ENCODE measurements at places on chromosomes 16 and 17. TPM values are rescaled to one million over a fixed set of nuclear protein-coding genes. Genes with fewer than 3 reads are reported as not detected.

- no peak for DNase-seq
These were observed 113.5 kb downstream of the CBLN1 start for GRCh38 chr16:49168126-49168525.

GRCh38 chr16:12410837-12411490, 392.7 kb downstream of the CPPED1 start:
- DNase-seq = no peak

DNA sequence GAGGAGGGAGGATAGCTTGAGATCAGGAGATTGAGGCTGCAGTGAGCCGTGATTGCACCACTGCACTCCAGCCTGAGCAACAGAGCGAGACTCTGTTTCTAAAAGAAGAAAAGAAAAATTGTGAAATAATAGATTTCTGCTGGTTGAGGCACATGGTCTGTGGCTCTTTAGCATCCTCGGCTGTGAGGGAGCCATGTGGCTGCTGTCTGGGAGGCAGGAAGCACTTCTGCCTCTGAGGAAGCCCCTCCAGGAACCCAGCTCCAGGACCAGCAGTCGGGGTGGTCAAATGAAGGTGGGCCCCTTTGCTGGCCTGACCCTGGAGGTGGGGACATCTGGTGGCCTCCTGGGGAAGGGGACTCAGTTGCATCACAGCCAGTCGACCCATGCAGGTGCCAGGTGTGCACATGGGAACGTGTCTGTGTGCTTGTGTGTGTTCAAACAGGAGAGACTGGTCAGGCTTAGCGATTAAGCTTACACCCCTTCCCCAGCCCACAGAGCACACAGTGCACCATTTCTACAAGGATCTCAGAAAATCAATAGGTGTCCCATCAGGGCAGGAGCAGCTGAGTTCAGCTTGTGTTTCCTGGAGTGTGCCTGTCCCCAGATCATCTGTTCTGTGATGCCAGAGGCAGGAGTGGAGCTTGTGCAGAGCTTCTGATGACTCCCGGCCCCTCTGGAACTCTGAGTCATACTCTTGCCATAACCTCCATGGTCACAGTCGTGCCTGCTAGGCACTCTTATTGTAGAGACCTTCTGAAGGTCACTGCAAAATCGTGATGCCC, 24.3 kb upstream of the MGAT5B start:
- DNase-seq = no peak

- no peak for DNase-seq
These were observed 603.0 kb upstream of the CDH8 start for GRCh38 chr16:62638964-62639870.

- no peak for DNase-seq
These were observed 76.0 kb downstream of the CHD9NB start for GRCh38 chr16:52976539-52977167.

GRCh38 chr17:68790492-68790891, 164.7 kb downstream of the ABCA8 start:
- DNase-seq = no peak

GRCh38 chr17:49546546-49547535, 28.8 kb upstream of the NXPH3 start:
- DNase-seq = no peak

DNA sequence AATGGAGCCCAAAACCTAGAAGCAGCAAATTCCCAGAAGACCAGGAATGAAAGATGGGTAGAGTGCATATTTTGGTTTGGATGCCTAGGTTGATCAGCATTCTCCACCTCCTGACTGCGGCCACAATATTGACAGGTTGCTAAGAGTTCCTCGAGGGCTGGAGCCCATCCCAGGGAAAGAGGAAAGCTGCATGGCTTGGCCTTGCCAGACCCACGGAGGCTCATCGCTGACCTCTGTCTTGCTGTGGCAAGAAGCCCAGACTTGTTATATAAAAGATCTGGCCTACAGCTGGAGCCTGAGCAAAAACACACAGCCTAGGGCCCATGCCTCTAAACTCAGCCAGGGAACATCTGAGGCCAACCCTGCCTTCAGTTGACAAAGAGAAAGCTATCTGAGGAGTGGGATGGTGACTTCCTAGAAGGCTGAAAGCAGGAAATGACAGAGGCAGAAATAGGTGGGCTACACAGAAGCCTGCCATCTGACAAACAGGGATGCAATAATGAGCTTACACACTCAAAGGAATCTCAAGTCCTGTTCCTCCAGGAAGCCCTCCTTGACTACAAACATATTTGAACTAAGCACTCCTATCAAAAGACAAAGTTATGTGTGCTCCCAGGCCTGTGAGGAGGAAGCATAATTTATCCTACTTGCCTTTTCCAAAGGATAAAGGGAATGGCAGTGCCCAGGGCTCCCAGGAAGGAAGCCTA, 22.5 kb upstream of the SLC35B1 start:
- DNase-seq = peak; percentile 95

DNA sequence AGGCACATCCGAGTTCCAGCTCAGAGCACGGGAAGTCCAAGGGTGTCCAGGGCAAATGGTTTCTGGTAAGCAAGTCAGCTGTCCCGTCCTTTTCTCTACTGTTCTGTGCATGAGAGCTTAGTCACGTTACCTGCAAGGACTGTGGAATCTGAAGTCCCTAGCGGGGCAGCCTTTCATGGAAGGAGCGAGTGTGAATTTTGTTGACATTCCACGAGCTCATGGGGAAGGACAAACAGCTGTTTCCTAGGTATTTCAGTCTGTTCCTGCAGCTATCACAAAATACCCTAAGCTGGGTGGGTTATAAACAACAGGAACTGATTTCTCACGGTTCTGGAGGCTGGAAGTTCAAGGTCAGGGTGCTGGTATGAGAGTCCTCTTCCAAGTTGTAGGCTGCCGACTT, 109.2 kb downstream of the SDR42E1 start:
- peak; percentile 25 for DNase-seq

- DNase-seq = no peak
These were observed 55.6 kb downstream of the IKZF3 start for GRCh38 chr17:39808409-39808997.

DNA sequence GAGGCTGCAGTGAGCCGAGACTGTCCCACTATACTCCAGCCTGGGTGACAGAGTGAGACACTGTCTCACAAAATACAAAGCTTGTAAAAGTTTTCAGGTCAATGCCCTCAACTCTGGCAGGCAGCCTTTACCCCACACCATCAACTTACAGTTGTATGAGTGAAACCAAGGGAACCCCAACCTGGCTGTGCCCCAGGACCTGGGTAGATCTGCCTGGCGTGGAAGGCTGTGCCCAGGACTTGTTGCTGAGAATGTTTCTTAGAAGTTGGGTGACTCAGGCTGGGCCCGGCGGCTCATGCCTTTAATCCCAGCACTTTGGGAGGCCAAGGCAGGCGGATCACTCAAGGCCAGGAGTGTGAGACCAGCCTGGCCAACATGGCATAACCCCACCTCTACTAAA, 7.8 kb downstream of the CES3 start:
- no peak for DNase-seq

GRCh38 chr17:2230877-2231276, 72.7 kb downstream of the SMG6 start:
- DNase-seq = no peak

DNA sequence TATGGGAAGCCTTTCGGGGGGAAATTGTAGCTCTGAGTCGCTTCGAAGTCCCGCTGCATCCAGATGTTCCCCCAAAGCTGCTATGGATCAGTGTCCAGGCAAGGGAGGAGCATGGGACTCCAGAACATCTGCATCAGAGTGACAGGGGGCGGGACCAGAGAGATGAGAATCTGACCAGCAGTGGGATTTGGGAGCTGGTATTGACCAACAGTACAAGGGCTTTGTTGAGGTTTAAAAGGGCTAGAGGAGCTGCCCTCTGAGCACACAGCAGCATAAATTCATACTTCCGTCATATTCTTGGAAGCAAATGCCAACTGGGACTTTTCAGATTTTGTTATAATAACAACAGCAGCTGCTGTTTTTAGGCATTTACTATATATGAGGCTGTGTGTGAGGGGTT, 10.6 kb downstream of the RBFOX1 start:
- DNase-seq = no peak

- no peak for DNase-seq
These were observed 43.8 kb downstream of the VAC14 start for GRCh38 chr16:70757183-70757582.

DNA sequence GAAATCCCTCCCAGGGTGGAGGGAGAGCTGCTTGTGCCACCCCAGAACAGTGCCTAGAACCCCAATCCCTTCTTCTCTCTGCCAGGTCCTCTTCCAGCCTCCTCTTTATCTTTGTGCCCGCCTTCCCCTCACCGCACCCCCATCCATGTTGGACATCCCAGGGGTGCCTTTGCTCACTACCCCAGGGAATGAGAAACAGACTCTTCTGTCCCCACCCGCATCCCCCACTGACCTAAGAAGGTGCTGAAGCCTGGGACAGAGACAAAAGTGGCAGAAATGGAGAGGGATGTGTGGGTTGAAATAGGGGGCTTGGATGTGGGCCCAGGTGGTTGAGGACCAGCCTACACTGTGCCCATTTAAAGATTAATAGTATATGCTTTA, 17.0 kb downstream of the ALOX15B start:
- DNase-seq = no peak

DNA sequence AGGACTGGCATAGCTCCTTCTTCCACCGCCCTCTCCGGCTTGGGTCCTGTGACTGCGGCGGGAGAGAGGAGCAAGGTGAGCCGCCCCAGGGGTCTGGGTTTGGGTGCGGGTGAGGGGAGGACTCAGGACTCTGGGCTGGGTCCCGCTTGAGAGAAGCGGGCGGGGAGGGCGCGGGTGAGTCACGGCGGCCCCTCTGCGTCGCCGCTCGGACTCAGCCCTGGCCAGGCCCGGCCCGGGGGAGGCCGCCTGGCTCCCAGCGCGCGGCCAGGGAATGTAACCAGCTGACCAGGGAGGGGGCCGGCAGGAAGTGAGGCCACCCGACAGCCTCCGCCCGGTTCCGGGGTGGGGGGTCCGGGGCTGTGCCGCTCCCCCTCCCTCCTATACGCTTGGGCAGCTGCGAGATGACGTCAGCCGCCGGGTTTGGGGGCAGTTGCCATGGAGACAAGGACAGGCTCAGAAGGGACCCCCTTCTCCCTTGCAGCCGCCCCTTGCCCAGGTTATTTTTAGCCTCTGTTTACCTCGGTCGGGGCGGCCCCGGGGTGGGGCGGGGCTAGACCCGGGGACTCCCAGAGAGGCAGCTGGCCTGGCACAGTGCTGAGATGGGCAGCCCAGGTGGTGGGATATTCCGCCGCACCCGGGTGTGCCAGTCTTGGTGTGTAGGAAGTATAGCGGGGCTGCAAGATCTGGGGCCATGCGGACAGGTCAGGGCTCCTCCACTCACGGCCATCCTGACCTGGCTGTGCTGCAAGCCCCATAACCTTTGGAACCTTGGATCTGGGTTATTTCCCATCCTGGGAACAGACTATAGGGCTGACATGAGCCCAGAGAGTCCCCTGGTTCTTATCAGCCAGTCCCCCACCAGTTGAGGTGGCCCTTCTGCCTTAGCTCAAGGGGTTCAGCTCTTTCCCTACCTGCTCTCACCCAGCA, 1.6 kb downstream of the RIPOR1 start:
- peak; percentile 95 for DNase-seq

GRCh38 chr17:80874866-80875445, 116.7 kb upstream of the CHMP6 start:
- DNase-seq = no peak

GRCh38 chr17:75813081-75814020, 28.7 kb downstream of the UNK start:
- DNase-seq = peak; percentile 82

- DNase-seq = no peak
These were observed 85.1 kb downstream of the KANSL1 start for GRCh38 chr17:46108120-46108519.

DNA sequence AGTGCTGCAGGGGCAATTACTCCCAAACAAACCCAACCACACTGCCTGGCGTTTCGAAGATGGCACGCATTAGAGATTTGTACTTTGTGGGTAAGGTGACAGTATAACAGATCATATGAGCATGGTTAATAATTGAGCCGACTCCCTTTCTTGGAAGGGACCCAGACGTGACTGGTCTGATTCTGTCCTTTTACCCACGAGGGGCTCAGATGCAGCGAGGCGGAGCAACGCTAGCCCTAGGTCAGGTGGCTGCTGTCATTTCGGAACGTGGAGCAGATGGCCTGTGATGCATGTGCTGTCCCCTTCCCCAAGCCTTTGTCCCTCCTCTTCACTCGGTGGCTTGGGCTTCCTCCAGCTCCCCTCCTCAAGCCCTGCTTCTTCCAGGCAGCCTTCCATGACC, 84.2 kb downstream of the SNX29 start:
- peak; percentile 74 for DNase-seq

DNA sequence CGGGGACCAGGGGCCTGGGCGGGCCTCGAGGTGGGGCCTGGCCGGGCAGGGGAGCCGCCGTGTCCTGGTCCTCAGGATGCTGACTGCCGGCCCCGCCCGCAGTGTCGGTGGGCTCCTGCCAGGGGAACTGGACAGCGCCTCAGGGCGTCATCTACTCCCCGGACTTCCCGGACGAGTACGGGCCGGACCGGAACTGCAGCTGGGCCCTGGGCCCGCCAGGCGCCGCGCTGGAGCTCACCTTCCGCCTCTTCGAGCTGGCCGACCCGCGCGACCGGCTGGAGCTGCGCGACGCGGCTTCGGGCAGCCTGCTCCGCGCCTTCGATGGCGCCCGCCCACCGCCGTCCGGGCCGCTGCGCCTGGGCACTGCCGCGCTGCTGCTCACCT, 2.3 kb upstream of the PAQR4 start:
- DNase-seq = no peak

DNA sequence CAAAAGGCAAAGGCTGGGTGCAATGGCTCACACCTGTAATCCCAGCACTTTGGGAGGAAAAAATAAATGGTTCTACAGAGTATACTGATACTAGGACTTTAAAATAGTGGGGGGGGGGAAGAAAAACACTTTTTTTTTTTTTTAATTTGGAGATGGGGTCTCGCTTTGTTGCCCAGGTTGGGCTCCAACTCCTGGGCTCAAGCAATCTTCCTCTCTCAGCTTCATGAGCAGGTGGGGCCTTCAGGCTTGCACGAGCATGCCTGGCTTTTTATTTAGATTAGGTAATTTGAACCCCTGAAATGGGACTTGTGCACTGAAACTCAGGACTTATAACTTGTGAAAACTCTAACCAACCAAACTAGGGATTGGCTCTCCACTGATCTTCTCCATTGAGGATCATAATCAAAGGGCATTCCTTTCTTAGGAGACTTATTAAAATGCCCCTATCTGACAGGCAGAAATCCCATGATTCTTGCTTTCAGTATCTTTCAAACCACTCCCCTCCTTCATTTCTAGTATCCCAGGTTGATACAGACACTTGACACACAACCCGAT, 16.9 kb downstream of the GRB2 start:
- no peak for DNase-seq

- DNase-seq = no peak
These were observed 14.6 kb upstream of the CIITA start for GRCh38 chr16:10862438-10862837.

The PRAC1 gene
- total RNA-seq = not detected

The CETP gene
- total RNA-seq = not detected

The PERCC1 gene
- not detected for total RNA-seq

The HEATR3 gene
- total RNA-seq = 13.9 TPM

The CD300A gene
- 5.9 TPM for total RNA-seq

The STAT5A gene
- total RNA-seq = 30.7 TPM

The CDRT15 gene
- total RNA-seq = not detected

The AOC3 gene
- total RNA-seq = 223 TPM

The SLFN14 gene
- not detected for total RNA-seq
